ENCODE measurements at places on chromosomes 3 and 15.

DNA sequence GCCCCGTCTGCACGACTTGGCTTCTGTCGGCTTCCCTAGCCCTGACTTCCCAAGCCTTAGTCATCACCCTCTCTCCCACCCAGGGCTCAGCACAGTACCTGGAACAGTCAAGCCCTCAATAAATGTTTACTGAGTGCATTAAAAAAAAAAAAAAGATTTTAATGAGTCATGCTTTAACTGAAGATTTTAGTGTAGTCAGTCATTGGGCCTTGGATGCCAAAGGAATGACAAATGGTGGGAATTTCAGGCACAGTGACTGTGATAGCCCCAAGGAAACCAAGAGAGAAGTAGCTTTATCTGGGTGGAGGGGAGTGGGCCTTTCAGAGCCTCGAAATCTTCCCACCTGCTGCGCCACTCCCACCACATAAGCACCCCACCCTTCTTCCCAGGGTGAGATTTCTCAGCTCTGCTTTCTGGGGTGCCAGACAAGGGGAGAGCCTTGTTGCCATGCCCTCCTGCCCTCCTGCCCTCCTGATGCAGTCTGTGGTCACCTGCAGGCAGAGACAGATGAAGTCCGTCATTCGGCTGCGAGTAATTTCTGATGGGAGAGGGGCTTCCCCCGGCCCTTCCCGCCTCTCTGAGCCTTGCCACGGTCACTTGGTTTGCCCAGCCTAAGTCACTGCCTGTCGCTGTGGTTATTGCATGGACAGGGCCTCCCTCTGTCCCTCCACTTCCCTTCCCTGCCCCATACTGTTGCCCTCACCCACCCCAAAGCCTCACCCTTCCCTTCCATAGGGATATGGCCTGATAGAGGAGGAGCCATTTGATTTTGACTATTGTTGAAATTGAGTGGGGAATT is 41.8 kb downstream of the SMAD3 start:
- DNase-seq: no peak

GRCh38 chr3:126475413-126476114 is at the start of gene ZXDC:
TSS of gene ZXDC (minus strand) at chr3:126475891. CDS start at chr3:126475865, 26 bp downstream.
- DNase-seq: peak; percentile 93

DNA sequence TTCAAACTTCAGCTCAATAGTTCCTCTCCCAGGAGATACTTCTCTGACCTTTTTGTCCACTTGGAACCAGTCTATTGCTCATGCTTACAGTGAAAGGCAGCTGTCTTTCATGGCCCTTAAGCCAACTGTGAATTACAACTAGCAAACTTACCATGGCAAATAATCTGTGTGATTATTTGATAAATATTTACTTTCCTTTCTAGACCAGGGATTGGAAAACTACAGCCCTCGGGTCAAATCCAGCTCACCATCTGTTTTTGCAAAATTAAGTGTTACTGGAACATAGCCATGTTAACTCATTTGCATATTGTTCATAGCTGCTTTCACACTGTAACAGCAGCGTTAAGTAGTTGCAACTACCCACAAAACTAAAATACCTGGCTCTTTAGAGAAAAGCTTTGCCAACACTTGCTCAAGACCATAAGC is 289.1 kb upstream of the MCTP2 start:
- DNase-seq: no peak

- no peak for DNase-seq
Measured at GRCh38 chr3:29614954-29615353, 334.1 kb downstream of the RBMS3 start.

- DNase-seq: no peak
Measured at GRCh38 chr3:63870615-63871005, 6.9 kb downstream of the ATXN7 start.

GRCh38 chr3:182028081-182028480 is 316.4 kb downstream of the SOX2 start:
- DNase-seq: no peak

DNA sequence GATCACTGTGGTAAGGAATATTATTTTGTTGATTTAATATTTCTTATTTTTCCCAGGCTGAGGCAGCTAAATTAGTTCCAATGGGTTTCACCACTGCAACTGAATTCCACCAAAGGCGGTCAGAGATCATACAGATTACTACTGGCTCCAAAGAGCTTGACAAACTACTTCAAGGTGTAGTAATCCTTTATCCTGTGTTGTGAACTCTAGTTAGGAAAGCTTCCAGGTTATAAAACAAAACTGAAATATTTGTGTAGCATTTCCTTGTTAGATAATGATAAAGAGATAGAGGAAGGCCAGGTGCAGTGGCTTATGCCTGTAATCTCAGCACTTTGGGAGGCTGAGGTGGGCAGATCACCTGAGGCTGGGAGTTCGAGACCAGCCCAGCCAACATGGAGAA is 11.1 kb downstream of the RAD51 start:
- DNase-seq: no peak

DNA sequence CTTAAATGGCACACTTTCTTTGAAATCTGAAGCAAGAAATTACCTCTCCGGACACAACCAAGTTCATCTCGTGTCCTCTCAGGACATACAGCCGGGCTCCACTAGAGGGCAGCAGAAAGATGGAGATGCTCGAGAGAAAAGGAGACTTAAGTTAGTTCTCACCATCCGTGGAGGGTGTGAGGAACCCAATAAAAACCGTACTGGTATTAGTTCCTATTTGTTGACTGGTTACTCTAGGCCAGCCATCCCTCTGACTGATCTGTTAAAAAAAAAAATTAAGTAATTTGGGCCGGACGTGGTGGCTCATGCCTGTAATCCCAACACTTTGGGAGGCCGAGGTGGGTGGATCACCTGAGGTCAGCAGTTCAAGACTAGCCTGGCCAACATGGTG is 7.9 kb upstream of the CYP11A1 start:
- peak; percentile 92 for DNase-seq
